ENCODE measurements at places on chromosomes 7 and 10.

- DNase-seq, result no peak
Observed at GRCh38 chr7:148567524-148567923, 23.0 kb upstream of the C7orf33 start.

- DNase-seq, result no peak
Observed at GRCh38 chr10:100175875-100176274, 10.0 kb downstream of the ERLIN1 start.

GRCh38 chr7:143452495-143452894 lies 9.2 kb downstream of the TAS2R60 start:
- DNase-seq, result no peak

DNA sequence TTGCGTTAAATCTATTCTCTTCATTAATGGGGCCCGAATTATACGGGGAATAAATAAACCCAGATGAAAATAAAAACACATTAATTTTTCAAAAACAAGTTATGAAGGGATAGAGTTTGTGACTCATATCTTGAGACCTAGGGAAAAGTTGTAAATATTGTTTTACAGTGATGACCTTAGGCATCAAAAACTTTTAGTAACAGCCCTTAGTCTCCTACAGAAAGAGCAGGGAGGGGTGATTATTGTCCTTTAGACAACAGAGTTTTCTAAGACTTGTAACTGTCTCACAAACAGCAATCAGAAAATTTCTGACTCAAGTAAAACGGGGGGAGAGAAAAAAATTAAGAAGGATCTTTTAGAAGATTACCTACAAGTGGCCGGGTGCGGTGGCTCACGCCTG lies 102.7 kb downstream of the COL28A1 start:
- DNase-seq, result no peak

GRCh38 chr10:133125901-133126300 lies 34.1 kb upstream of the KNDC1 start:
- DNase-seq, result no peak

DNA sequence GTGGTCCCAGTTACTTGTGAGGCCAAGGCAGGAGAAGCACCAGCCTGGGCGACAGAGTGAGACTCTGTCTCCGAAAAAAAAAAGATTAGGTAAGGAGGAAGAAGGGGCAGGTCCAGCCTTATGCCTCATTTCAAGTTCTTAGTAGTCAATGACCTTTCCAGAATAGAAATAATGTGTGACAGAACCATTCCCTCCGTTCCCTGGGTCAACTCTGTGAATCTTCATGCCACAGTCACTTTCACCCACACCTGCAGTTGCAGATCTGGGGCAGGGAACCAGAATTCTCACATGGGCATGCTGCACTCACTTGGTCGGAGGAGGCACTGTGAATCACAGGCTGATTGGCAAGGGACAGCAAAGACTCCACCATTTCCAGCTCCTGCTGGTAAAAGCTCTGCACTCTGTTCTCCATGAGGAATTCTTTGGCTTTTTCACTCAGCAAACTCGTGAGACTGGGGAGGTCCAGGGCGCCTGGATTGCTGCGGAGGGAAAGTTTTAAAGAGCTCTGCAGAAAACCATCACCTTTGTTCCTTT lies 20.7 kb downstream of the STN1 start:
- DNase-seq, result no peak

- no peak for DNase-seq
Observed at GRCh38 chr7:149510248-149510647, 12.6 kb upstream of the ZNF746 start.

All from stimulated activated CD8-positive, alpha-beta memory T cell treated with anti-CD3 and anti-CD28 coated beads, Interleukin-15, amount 100 ng/mL, for 48 hours (primary cell).